ENCODE measurements at places on chromosomes 3 and 15.

DNA sequence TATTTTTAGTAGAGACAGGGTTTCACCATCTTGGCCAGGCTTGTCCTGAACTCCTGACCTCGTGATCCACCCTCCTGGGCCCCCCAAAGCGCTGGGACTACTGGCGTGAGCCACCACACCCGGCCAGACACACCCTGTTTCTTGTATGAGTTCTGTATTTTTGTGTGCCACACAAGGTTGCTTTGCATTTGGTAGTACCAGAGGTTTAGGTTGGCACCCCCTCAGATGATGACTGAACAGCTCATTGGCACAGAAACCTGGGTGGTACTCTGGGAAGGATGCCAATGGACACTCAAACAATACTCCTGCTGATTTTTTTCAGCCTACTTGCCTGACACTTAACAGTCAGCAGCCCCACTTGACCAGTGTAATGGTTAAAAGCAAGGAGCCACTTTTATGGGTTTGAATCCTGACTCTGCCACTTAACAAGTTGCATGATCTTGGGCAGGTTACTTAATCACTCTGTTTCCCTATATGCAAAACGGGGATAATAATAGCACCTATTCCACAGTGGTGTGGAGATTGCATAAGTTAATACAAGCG is 39.2 kb upstream of the BCL2A1 start:
- peak; percentile 20 for DNase-seq

- DNase-seq, result peak; percentile 60
Measured at GRCh38 chr3:42190701-42191442, 75.1 kb downstream of the CCK start.

- no peak for DNase-seq
Measured at GRCh38 chr3:128555098-128555825, 62.3 kb upstream of the GATA2 start.

DNA sequence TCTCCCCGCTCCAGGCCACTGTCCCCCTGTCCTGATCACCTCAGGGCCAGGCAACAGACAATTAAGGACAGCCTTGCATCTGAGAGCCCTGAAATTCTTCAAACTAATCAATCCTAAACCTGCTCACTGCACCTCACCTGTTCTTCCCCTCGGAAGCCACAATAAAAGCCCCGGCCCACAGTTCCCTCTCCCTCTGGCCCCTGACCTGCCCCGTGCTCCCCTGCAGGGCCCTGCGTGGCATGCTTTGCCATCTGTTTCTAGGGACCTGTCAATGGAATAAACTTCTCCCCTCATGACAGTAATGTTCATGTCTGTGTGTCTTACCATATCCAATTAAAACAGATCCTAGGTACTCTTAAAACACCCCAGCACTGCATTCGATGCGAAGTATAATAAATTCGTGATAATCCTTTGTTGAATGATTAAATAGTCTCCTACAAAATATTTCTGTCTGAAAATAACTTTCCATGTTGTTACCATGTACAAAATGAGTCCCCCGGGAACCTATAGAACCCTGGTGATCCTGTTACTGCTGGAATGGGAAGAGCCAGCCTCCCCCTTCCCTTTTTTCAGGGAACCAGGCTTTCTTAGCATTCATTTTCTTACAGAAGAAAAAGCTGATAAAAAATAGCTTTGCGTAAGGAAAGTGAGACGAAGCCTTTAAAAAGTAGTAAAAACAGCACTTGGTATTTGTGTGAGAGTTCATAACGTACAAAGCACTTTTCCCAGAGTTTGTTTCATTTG is 59.0 kb downstream of the ABTB1 start:
- DNase-seq, result no peak

- DNase-seq, result no peak
Measured at GRCh38 chr15:63069616-63070090, 27.1 kb downstream of the TPM1 start.

DNA sequence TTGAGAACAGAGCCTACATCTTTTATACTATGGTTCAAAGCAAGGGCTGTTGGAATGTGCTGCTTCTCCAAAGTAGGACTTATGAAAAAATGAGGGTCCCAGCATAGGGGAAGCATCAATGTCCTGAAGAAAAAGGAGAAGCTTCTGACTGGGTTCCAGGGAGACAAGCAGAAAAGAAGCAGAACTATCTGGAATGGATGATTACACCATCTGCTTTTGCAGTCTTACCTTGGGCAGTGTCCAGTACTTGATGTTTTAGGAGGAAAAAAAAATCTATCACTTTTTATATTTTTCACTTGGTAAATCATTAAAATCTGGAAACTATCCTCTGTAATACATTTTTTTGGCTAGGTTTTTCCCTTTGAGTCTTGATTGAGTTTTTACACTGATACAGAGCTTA is 57.9 kb upstream of the DPH6 start:
- no peak for DNase-seq

DNA sequence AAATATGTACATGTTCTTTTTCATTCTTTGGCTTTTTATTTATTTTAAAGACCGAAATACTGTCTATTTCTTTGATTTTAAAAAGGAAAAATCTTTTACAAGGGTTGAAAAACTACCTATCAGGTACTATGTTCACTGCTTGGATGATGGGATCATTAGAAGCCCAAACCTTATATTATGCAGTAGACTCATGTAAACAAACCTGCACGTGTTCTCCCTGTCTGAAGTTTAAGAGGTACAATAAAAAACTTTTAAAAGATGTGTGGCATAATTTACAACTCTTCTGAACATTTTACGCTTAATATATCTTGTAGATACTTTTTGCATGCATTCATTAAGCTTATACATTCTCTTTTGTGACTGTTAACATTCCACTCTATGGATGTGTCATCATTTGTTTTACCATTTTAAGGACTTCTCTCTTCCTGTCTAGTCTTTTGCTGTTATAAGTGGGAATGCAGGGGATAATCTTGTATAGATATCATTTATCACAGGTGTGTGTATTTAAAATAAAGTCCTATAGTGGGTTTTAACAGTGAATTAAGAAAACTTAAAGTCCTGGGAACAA is 6.2 kb downstream of the MGA start:
- DNase-seq, result peak; percentile 67

DNA sequence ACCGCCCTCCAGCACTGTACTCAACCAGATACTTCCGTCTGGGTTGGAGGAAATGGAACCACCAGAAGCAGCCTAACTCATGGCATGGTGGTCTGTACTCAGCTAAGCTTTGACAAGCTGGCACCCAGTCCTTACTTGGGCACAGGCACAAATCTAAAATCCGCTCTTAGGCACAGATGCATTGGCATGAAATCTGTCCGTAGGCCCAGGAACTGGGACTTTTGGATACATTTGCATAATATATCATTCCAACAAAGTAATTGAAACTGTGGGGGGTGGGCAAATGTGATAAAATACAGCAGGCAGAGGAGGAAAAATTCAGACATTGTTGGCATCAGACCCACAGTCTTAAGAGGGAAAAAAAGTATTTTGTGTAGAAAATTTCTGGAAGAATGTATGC is 75.4 kb downstream of the C3orf85 start:
- DNase-seq, result no peak

- peak; percentile 20 for DNase-seq
Measured at GRCh38 chr3:88151358-88151757, 1.6 kb downstream of the C3orf38 start.

GRCh38 chr3:123327956-123328850 is 120.7 kb downstream of the ADCY5 start:
- no peak for DNase-seq

GRCh38 chr3:43180027-43180426 is 74.1 kb upstream of the POMGNT2 start:
- peak; percentile 93 for DNase-seq

GRCh38 chr3:31041161-31041978 is 146.9 kb upstream of the GADL1 start:
- peak; percentile 93 for DNase-seq

DNA sequence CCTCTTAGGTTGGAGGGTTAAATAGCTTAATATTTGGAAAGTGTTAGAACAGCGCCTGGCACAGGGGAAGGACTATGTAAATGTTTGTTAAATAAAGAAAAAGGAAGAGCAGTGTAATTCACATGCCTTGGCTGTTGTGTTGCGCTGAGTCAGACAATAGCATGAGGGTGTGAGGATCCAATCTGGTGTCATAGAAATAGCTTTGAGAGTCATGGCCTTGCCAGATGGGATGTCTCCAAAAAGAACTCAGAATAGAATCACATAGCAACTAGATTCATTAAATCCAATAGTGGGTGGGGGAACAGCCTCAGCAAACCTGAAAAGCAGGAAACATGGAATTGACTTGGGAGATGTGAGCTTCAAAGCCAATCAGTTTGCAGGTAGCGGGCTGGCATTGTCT is 3.9 kb upstream of the RBSN start:
- DNase-seq, result no peak

DNA sequence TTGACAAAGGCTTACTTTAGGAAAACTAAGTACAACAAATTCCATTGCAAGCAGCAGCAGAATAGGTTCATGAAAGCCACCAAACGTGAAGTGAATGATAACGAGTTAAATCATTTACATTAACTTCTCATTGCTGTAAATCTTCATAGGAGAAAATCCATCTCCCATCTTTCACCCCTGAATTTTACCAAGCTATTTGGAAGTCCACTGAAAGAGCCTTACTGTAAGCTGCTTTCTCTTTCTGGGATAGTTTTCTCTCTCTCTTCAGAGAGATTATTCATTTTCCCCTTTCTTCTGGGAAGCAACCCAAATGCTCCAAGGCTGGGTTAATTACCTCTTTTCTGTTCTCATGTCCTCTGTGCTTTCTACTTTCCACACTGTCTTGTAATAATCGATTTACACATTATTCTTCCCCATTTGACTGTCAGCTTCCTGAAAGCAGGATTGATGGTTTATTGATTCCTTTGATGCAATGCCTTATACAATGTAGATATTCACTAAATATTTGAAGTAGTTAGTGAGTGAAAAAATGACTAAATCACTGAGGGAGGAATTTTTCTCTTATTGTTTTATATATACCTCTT is 914.3 kb upstream of the ARPP21 start:
- no peak for DNase-seq

DNA sequence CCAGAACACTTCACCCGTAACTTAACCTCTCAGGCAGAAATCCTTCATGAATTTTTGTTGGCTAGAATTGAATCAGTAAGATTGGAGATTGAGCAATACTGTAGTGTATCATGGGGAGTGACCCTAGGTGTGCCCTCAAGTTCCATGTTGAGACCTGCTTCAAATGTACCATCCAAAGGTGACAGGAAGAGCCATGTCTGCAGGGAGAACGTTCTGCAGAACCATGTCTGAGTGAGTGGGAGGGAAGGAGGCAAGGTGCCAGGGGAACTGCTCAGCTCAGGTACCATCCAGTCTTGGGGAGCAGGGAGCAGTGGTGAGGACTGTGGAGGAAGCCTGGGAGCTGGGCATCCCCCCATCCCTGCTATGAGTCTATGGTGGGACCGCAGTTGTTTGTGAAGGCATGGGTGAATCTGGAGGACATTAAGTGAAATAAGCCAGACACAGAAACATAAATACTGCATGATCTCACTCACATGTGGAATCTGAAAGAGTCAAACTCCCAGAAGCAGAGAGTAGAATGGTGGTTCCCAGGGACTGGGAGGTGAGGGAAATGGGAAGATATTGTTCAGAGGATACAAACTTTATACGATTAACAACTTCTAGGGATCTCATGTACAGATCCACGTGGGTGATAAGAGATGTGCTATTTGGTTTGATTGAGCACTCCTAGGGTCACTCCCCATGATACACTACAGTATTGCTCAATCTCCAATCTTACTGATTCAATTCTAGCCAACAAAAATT is 23.3 kb downstream of the CFAP161 start:
- no peak for DNase-seq

GRCh38 chr3:149555927-149556326 is 81.4 kb downstream of the TM4SF4 start:
- no peak for DNase-seq

GRCh38 chr3:108569336-108569735 is 19.9 kb downstream of the CIP2A start:
- no peak for DNase-seq

DNA sequence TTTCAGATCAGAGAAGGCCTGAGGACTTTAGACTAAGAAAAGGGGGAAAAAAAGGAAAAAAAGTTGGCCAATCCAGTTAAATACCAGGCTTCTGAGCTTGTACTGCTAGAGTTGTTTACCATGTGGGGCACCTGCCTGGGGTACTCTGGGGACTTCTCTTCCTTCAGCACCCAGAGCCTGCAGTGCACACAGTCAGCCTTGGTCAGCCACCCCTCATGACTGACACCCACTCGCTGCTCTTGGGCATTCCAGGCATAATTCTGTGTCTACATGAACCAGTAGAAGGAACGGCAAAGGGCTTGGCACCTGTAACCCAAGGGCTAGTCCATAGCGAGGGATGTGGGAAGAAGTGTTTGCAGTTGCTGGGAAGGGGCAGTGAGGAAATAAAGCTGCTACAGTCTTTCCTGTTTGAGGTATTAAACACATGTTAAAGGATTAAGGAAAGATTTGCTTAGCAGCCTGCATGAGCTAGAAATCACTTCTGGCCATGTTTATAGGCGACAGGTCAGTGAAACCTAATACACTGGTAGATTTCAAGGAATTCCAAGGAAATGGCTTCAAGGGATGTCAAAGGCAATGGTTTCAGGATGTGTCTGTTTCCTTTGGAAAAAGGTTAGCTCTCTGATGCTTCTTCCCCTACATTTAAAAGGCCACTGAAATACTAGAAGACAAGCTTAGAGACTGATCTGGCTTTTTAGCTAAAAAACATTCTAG is 232.5 kb downstream of the CHST2 start:
- no peak for DNase-seq

DNA sequence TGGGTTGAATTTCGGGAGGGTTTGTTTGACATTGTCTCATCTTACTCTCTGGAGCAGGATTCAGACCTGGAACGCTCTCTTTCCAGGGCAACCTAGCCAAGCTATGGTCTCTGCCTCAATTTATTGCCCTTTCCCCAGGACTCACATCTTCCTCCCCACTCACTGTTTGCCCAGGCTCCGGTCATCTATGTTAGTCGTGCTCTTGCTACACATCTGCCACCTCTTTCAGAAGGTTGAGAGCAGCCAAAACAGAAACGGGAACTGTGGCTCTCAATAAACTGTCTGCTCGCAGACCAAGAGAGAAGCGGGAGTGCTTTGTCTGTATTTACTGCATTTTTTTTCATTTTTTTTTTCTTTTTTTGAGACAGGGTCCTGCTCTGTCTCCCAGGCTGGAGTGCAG is 81.6 kb downstream of the ST6GAL1 start:
- no peak for DNase-seq

GRCh38 chr15:42171122-42171521 is 14.7 kb upstream of the PLA2G4F start:
- no peak for DNase-seq
